ENCODE measurements at places on chromosomes 1 and 21.

DNA sequence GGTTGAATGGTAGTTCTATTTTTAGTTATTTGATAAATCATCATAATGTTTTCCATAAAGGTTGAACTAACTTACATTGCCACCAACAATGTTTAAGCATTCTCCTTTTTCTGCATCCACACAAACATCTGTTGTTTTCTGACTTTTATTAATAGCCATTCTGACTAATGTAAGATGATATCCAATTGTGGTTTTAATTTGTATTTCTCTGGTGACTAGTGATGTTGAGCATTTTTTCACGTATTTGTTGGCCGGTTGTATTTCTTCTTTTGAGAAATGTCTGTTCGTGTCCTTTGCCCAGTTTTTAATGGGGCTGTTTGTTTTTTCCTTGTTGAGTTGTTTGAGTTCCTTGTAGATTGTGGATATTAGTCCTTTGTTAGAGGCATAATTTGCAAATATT is 24.6 kb upstream of the SLC35F3 start:
- DNase-seq, result no peak

- no peak for DNase-seq
Observed at GRCh38 chr1:220655961-220656740, 34.0 kb upstream of the C1orf115 start.

DNA sequence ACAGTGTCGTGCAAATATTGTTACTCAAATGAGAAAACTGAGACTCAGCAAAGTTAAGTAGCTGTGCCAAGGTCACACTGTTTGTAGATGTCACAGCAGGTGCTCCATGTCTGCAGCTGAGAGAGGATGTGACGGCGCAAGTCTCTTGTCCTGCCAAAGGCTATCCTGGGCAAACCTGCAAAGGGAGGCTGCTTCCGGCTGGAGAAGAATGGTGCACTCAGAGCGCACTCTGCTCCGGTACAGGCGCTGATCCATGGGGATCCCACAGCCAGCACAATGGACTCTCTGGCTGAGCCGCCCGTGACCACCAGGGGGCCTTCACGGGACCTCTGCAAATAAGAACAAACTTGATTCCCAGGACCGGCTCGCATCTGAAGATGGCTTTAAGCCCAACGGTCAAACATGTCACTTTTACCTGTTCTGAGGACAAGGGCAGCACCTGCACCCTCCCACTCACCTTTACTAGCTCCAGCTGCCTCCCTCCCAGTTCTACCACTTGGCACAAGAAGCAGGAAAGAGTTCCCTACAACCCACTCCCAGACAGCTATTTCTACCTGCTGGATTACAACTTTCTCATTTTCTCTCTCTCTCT is 21.9 kb downstream of the RD3 start:
- peak; percentile 68 for DNase-seq

DNA sequence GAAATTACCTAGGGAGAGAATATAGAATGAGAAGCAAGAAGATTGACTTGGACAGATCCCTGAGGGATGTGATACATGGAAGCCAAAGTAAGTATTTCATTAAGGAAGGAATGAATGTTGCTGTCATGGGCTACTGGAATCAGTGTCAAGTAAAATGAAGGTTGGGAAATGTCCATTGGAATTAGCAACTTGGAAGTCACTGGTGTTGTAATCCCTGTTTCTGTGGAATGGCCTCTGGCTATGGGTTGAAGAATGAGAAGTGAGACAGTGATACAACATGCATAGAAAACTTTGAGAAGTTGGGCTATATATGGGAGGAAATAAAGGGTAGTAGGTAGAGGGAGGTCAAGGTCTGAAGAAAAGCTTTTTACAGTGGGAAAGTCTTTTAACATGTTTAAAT is 54.7 kb downstream of the CCDC18 start:
- DNase-seq, result no peak

Data from EL (cell line).